ENCODE measurements at places on chromosomes 16 and 17.

GRCh38 chr16:3484318-3485096 is 10.8 kb downstream of the C16orf90 start:
- DNase-seq, result no peak

DNA sequence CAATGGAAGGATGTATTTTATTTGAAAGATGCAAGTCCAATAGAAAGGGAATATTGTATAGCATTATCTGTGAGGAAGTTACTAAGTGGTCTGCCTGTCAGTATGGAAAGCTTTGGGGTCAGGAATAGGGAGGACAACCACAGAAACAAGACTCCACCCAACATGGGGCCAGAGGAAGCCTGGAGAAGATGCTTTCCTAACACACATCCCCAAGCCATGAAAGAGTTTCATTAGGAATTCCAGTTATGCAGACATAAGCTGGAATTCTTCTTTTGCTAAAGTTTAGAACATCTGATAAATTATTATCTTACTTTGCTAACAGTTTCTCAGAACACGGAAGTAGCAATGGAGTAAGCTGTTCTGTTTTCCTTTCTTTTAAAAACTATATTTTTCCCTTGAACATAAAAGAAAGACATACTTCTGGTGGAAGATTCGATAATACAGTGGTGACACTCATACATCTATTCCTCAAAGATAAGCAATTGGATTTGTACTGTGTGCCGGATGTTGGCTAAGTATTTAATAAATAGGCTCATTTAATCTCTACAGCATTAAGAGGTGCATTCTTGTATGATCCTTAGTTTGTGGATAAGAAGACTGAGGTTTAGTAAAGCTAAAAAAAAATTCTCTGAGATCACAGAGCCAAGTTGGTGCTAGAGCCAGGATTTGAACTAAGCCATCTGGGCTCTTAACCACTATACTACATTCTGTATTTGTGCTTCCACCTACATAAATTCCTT is 51.0 kb upstream of the GAS7 start:
- no peak for DNase-seq

GRCh38 chr16:24962747-24963146 is 52.4 kb downstream of the ARHGAP17 start:
- DNase-seq, result no peak

DNA sequence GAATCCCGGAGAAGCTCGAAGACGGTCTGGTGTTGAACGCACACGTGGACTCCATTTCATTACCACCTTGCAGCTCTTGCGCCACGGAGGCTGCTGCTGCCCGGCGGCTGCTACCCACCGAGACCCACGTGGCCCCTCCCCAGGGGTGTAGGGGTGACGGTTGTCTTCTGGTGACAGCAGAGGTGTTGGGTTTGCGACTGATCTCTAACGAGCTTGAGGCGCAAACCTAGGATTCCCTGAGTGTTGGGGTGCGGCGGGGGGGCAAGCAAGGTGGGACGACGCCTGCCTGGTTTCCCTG is 1.7 kb upstream of the CBX4 start:
- DNase-seq, result no peak

DNA sequence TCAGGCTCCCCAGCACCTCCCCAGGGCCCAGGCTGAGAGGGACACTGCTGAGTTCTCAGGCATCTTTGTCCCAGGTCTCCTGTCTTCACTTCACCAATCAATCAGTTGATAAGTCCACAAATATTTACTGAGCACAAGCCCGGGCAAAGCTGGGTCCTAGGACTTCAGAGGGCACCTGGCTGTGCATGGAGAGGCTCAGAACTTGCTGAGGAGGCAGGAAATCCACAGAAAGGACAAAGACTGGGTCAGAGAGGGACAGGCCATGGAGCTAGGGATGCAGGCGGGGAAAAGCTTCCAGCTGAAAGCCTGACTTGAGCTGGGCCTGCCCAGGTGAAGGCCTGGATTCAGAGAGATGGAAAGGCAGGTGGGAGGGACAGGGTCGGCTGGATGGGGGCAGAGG is 33.2 kb upstream of the C1QL1 start:
- DNase-seq, result no peak

DNA sequence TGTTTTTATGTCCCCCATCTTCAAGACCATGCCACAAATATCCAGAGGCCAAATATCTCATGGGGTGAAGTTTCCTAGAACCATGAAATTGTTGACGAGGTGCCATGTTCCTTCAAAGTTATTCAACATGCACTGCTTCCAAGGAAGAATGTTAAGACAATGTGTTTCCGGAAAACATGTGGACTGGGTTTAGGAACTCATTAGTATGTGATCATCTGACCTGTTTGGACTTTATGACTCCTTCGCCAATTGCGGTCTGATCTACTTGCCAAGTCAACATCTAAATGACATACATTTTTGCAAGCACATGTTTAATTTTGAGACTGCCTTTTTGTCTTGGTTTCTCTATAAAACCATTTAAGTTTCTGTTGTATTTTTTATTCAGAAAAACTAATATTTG is 234.8 kb downstream of the MAF start:
- no peak for DNase-seq

DNA sequence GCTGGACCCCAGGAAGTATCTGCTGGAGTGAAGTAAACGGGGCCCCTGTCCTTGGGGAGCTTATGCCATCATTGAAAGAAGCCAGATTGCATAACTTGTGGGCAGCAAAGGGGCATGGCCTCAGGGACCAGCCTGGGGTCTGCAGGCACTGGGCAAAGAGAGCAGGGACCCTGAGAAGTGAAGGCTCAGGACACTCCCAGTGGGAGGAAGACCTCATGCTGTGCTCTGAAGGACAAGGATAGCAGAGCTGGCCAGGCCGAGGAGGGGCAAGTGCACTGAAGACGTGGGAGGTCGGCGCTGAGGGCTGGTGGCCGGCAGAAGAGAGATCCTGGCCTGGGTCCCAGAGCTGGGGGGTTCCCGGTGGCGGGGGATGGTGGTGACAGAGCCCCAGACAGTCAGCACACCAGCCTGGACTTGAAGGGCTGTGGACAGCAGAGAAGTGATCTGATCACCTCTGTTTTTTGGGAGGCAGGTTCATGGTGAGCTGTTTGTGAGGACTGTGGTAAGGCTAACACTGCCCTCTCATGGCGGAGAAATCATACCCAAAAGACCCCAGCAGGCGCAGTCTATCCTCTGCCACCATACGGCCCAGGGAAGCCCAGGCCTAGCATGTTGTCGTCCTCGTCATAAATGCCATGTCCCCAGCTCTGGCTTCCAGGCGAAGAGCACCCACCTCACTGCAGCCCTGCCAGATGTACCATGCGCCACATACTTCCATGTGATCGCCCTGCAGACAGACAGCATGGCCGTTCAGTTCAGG is 7.1 kb upstream of the CNP start:
- no peak for DNase-seq

- peak; percentile 84 for DNase-seq
These were observed 3.0 kb downstream of the PFN1 start for GRCh38 chr17:4945176-4945943.

DNA sequence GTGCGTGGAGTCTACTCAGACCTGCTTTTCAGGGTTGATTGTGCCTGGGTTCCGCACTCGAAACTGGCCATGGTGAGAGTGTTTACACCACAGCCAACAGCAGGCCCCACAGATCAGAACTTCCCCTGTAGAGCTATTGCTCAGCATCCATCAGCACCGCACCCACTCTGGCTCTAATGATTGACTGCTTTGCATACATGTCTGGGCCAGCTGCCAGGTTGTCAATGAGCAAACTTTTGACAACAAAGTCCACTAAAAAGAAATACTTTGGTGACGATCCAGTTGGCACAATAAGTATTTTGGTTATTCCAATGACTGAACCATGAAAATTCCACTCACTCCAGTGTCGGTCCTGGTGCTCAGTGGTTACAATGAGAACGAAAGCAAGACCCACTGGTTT is 190.7 kb downstream of the FOXL1 start:
- DNase-seq, result no peak

- peak; percentile 62 for DNase-seq
These were observed 1.4 kb upstream of the MATCAP1 start for GRCh38 chr16:67184995-67185650.

GRCh38 chr16:55214412-55214811 is 109.6 kb upstream of the IRX6 start:
- no peak for DNase-seq

DNA sequence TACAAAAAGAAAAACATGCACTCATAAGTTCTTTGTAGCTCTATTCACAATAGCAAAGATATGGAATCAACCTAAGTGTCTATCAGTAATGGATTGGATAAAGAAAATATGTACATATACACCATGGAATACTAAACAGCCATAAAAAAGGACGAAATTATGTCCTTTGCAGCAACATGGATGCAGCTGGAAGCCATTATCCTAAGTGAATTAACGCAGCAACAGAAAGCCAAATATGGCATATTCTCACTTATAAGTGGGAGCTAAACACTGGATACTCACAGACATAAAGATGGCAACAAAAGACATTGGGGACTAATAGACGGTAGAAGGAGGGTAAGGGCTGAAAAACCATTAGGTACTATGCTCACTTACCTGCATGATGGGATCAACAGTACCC is 5.8 kb downstream of the CMC2 start:
- no peak for DNase-seq

DNA sequence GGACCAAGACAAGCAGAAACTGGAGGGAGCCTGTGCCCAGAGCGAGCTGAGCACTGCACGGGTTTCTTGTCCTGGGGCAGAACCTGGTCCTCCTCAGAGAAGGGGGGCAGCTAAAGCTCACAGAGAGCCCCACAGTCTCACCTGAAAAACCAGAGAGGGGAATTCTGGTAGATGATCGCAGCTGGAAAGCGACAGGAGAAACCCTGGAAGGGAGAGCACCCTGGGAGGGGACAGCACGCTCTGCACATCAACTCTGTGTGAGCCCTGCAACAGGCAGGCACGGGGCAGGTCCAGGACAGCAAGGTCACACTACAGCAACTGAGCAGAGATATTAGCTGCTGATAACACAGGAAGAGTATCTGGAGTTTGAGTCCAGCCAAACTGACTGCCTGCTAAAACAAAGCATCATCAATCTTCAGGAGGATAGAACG is 18.2 kb downstream of the ZCCHC14 start:
- no peak for DNase-seq

DNA sequence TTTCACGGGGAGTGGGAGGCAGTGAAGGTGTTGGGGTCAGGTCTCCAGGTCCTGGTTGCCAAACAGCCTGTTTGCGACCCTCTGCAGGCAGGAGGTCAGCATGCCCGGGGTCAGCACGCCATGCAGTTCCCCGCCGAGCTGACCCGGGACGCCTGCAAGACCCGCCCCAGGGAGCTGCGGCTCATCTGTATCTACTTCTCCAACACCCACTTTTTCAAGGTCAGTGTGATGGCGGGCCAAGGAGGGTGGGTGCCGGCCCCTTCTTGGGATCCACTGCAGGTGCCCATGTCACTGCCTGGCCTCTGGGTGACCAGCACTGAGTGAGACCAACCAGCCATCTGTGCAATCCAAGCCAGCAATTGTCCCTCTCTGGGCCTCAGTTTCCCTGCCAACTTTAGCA is 21.3 kb downstream of the ADGRG5 start:
- DNase-seq, result no peak

- DNase-seq, result no peak
These were observed 162.1 kb upstream of the AXIN2 start for GRCh38 chr17:65723431-65724151.

DNA sequence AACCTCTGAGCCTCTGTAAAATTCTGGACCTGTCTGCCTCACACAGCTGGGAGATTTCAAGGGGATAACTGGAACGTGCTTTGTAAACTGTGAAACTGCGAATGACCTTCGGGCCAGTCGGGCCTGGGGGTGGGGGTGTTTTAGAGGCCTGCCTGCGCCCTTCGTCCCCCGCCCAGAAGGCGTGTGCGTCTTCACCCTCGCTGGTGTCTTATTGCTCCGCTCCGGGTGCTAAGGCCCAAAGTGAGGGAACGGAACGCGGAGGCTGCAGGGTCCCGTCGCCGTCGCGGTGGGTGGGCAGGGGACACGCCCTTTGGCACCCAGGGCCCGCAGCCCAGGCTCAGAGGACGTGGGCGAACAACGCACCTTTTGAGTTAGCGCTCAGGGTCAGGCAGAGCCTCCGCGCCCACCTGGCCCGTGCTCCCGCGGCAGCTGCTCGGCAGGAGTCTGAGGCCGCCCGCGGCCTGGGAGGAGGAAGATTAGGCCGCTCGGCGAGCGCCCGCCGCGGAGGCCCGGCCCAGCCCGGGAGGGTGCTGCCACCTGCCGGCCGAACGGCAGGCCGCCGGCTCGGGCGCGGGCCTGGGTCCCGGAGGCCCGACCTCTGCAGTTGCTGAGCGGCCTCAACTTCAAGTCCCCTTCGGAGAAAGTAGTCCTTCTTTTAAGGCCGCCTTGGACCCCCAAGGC is 29.7 kb downstream of the DCAKD start:
- DNase-seq, result peak; percentile 40

DNA sequence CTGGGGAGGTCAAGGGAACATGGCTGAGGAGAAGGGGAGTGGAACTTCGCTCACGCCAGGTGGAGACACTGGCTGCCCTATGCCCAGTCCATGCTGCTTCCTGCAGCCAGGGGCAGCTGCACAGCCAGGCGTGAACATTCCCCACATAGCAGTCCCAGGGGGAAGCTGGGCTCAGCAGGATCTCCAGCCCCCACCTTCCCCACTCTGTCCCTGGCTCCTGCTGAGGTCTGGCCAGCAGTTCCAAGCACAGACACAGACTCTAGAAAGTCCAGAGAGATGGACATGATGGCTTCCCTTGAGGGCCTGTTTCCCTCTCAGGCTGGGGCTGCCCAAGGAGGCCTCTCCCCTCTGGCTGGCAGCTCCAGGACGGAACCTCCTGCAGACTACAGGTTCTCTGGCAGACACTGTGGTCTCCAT is 9.3 kb downstream of the JUP start:
- DNase-seq, result no peak

DNA sequence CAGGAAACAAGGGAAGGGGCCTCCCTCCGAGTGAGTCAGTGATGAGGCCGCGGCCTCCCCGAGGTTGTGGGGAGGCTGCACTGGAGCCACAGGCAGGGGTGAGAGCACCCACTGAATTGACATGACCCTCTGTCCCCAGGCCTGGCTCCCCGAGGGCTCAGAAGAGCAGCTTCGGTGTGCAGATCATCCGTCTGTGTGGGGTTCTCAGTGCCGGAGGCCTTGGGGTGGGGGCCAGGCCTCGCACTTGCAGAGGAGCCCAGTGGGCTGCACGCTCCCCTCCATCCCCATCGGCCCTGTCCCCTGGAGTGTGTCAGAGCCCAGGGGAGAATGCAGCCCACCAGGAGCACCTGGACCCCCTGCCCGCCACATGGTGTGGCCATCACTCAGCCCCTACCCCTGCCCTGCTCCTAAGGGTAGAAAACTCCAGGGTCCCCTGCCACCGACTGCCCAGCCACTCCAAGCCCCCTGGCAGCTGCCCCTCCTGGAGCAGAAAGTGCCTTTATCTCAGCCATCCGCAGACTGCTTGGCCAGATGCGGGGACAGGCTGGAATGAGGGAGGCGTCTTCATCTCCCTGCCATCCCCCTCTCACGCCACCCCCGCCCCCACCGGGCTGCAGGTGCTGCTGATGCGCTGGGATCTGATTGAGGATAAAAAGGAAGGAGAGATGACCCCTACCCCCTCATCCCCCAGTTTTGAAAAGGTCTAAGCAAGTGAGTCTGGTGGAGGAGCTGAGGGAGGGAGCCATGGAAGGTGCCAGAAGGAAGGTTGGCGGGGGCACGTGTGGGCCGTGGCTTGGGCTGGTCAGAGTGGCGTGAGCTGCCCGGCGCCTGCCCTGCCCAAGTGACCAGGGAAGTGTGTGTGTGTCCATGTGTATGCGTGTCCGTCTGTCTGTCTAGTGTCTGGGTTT is 358.3 kb downstream of the SEC14L1 start:
- no peak for DNase-seq

GRCh38 chr16:56632848-56633365 is 448 bp downstream of the MT1M start:
- no peak for DNase-seq
